Adrenal gland (tissue), 19 donors: ENCODE measurements at places on chromosomes 5 and 9. TPM values are rescaled to one million over a fixed set of nuclear protein-coding genes. Genes with fewer than 3 reads are reported as not detected.

- no peaks in the 10 kb centered on the region for H3K27me3 ChIP-seq
- peaks cover 7% of the 10 kb centered on the region for H3K4me1 ChIP-seq
- no peaks in the 10 kb centered on the region for H3K36me3 ChIP-seq
- DNase-seq = no peak
- no peak overlapping the region for H3K4me3 ChIP-seq
- no peak overlapping the region for H3K27ac ChIP-seq
Measured at GRCh38 chr9:68794898-68795297, 89.9 kb downstream of the PIP5K1B start.

- no peaks in the 10 kb centered on the region for H3K36me3 ChIP-seq
- H3K4me1 ChIP-seq = no peaks in the 10 kb centered on the region
- no peak for DNase-seq
- H3K4me3 ChIP-seq = no peak overlapping the region
Measured at GRCh38 chr5:133756036-133756435, 143.7 kb upstream of the FSTL4 start.

CLIC3 gene
- total RNA-seq = not detected

DNA sequence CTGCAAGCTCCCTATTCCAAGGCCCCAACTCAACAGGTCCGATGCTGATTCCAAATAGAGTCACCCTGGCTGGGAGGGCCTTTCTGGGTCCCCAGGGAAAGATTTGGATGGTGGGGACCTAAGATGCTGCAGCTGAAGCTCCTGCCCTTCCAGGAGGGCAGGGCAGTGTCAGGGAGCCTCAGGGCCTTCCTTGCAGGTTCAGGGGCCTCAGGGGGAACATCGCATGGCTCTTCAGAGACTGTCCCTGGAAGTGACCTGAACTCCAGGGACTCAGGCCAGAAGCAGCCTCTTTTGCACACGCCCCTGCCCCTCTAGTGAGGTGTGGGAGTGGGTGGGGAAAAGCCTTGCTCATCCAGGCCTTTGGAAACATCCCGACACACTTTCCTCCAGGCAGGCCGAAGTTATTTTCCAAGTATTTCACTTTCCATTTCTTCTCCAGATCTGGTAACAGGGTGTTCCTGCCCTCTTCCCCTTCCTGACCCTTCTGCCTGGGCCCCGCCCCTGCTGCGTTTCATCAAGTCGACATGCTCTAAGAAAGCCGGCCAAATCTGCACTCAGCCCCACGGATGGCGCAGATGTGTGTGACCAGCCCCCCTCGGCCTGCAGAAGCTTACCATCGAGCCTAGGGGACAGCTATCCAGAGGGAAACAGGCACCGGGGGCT, 159.5 kb downstream of the FGF18 start:
- no peaks in the 10 kb centered on the region for H3K4me1 ChIP-seq
- no peak for DNase-seq
- no peaks in the 10 kb centered on the region for H3K27me3 ChIP-seq
- no peak overlapping the region for H3K4me3 ChIP-seq
- H3K36me3 ChIP-seq = no peaks in the 10 kb centered on the region
- no peak overlapping the region for H3K27ac ChIP-seq

GRCh38 chr5:170488570-170488969, 15.2 kb upstream of the KCNIP1 start:
- H3K27me3 ChIP-seq = no peaks in the 10 kb centered on the region
- DNase-seq = no peak
- H3K4me1 ChIP-seq = no peaks in the 10 kb centered on the region

SPATA31E1 gene
- total RNA-seq = not detected

GRCh38 chr9:4738866-4739586, 2.0 kb downstream of the AK3 start:
- H3K27ac ChIP-seq = no peak overlapping the region
- DNase-seq = no peak
- no peaks in the 10 kb centered on the region for H3K36me3 ChIP-seq
- peaks cover 25% of the 10 kb centered on the region for H3K4me1 ChIP-seq

- DNase-seq = peak; percentile 22
- H3K4me3 ChIP-seq = no peak overlapping the region
- no peaks in the 10 kb centered on the region for H3K36me3 ChIP-seq
- no peaks in the 10 kb centered on the region for H3K4me1 ChIP-seq
Measured at GRCh38 chr9:38641985-38642864, 21.8 kb upstream of the ANKRD18A start.

DNA sequence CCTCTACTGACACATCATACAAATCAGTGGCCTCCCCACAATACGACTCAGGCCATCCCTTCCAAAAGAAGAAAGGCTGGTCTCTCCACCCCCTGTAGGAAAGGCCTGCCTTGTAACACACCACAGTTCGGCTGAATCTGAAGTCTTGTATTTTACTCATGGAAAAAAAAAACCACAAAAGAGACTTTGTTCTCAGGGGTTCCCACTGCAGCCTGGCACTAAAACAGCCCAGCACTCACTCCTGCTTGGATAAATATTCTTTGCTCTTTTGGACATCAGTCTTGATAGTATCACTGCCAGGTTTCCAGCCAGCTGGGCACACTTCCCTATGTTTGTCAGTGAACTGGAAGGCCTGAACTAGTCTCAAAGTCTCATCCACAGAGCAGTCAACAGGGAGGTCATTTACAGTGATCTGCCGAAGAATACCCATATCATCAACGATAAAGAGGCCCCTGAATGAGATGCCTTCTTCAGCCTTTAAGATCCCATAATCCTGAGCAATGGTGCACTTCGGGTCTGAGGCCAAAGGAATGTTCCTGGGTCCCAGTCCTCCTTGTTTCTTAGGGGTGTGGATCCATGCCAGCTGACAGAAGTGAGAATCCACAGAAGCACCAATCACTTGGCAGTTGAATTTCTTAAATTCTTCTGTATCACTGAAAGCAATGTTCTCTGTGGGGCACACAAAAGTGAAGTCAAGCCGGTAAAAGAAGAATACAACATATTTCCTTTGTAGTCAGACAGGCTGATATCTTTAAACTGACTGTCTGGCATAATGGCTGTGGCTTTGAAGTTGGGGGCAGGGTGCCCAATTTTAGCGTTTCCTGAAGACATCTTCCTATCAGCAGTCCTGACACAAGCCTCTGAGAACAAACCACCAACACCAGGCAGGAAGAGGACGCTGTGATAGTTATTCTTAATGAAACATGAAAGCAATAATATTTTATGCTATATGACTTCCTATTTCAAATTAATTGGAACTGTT, 198.1 kb downstream of the LURAP1L start:
- no peaks in the 10 kb centered on the region for H3K36me3 ChIP-seq
- H3K27ac ChIP-seq = no peak overlapping the region
- no peak overlapping the region for H3K4me3 ChIP-seq
- H3K4me1 ChIP-seq = no peaks in the 10 kb centered on the region
- no peaks in the 10 kb centered on the region for H3K27me3 ChIP-seq

DNA sequence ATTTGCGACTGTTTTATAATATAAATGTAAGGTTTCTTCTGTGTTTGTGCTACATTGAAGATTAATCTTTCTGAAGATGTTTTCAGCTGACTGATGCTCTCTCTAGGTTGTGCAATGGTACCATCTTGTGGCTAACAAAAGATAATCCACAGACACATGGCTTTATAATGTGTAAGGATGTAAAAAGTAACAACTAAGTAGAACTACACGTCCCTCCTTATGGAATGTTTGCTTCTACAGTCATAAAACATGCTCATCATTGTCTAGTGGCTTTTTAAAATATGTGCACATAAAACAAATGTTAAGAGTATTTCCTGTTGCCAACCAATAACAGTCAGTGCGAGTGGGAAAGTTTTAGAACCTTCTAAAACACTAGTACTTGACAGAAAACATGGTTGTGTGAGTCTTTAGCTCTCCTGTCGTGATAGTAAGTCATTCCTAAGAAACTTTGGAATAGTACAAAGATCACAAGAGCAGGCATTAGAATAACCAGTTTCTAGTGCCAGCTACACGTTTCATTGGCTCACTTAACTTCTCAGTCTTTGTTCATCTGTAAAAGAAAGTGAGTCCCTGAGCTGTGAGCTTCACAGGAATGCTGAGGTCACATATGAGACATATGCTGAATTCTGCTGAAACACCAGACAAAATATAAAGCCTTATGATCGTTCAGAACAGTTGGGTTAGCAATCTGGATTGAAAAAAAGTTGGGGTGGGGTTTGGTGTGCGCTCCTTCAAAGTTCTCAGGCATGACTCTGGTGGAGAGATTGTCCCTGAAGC, 75.7 kb upstream of the GLIS3 start:
- H3K27ac ChIP-seq = no peak overlapping the region
- no peaks in the 10 kb centered on the region for H3K36me3 ChIP-seq
- no peak for DNase-seq
- H3K4me1 ChIP-seq = no peaks in the 10 kb centered on the region

ADAMTSL2 gene
- 1.00 TPM for total RNA-seq

DNA sequence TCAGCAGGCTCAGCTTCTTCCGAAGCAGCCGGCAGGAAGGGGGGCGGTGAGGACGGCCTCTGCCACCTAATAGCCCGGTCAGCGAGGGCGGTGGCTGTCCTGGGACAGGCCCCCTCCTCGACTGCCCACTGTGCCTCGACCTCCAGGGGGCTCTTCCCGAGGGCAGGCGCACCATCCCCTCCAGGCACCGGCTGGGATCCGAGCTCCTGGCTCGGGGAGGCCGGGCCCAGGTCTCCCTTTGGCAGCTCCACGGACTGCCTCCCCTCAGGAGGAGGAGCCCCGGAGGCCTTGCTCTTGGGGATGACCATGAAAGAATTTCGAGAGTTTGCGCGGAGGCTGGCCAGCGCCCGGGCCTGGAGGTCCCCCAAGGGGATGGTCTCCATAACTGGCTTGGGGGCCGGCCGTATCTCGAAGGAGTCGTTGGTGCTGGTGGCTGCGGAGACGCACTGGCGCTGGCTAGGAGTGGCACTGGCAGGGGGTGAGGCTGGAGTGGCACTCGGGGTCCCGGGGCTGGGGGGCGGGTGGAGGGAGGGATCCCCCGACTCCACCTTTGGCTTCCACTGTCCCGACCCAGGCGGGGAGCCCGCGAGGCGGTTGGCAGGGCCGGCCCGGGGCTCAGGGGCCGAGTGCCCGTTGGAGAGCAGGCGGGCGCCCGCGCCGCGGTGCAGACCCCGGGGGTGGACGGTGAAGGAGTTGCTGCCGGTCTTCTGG, 975 bp downstream of the TPRN start:
- no peaks in the 10 kb centered on the region for H3K27me3 ChIP-seq
- H3K27ac ChIP-seq = no peak overlapping the region
- no peak for DNase-seq
- no peaks in the 10 kb centered on the region for H3K36me3 ChIP-seq
- peak overlapping the region; percentile 13 for H3K4me3 ChIP-seq

- no peak for DNase-seq
- H3K4me1 ChIP-seq = peaks cover 4% of the 10 kb centered on the region
- H3K4me3 ChIP-seq = no peak overlapping the region
- H3K36me3 ChIP-seq = no peaks in the 10 kb centered on the region
- no peaks in the 10 kb centered on the region for H3K27me3 ChIP-seq
Measured at GRCh38 chr9:69951411-69951810, 92.2 kb upstream of the MAMDC2 start.

CCNJL gene
- total RNA-seq = 5.1 TPM

DNA sequence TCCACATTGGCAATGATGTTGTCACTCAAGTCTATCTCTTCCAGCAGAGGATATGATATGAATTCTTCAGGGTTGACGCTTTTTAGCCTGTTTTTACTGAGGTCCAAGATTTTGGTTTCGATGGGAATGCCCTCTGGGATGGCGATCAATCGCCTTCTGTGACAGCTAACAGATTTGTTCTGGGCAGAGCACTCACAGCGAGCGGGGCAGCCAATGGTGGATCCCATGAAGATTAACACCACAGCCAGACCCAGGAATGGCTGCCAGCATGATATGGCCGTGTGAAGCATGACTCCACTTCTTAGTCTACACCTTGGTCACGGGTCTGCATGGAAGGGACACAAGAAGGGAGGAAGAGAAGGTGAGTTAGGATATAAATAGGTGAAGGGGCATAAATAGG, 377.1 kb upstream of the C9orf72 start:
- H3K4me1 ChIP-seq = no peaks in the 10 kb centered on the region
- DNase-seq = no peak
- no peaks in the 10 kb centered on the region for H3K27me3 ChIP-seq
- no peaks in the 10 kb centered on the region for H3K36me3 ChIP-seq
- no peak overlapping the region for H3K27ac ChIP-seq

MEIKIN gene
- not detected for total RNA-seq

DNA sequence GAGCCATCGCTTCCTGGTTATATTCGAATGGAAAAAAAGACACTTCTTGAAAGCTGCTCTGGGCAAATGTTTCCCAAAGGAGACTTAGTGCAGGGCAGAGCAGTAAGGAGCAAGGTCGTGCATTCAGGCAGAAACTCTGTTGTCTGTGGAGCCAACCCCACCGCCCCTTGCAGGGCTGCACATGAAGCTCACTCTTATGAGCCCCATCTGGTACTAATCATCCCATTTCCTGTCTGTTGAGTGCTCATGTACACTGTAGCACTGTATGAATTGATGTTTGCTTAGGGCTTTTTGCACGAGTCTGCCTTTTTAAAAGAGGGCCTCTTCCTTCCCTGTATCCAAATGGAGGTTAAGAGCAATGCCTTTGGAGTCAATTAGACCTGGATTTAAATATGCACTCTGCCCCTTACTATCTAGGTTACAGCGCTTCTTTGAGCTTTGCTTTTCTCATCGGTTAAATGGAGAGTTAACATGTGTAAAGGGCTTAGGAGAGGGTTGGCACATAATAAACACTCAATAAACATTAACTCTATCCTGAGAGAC, 25.4 kb downstream of the HMHB1 start:
- no peak for DNase-seq
- H3K27ac ChIP-seq = no peak overlapping the region
- H3K4me1 ChIP-seq = no peaks in the 10 kb centered on the region
- no peaks in the 10 kb centered on the region for H3K27me3 ChIP-seq

GRCh38 chr9:351916-352315, 137.3 kb downstream of the DOCK8 start:
- no peaks in the 10 kb centered on the region for H3K4me1 ChIP-seq
- no peak for DNase-seq
- H3K27ac ChIP-seq = no peak overlapping the region
- no peak overlapping the region for H3K4me3 ChIP-seq

GRCh38 chr5:166088389-166089039, 2202.9 kb upstream of the WWC1 start:
- no peaks in the 10 kb centered on the region for H3K27me3 ChIP-seq
- no peaks in the 10 kb centered on the region for H3K4me1 ChIP-seq

BRIX1 gene
- total RNA-seq = 16.8 TPM

TENT4A gene
- 18.6 TPM for total RNA-seq
